ENCODE measurements at places on chromosomes 6 and 20. TPM values are rescaled to one million over a fixed set of nuclear protein-coding genes. Genes with fewer than 3 reads are reported as not detected.

GRCh38 chr20:23434521-23435313, 4.8 kb upstream of the CSTL1 start:
- no peak for DNase-seq

DNA sequence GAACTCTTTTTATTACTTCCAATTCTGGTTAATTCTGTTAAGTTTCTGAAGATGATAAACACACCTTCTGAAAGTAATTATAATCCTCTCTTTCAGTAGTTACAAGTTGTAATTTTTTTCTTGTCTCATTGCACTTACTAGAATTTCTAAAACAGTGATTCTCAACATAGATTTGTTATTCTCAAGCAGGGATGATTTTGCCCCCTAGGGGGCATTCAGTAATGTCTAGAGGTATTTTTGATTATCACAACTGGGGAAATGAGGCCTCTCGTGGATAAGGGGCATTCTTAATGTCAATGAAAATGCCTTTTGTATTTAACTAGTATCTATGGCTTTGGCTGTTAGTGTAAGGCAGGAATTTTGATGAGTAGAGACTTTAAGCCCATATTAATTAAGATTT, 39.4 kb upstream of the MAFB start:
- DNase-seq = no peak

GRCh38 chr20:33400812-33401183, 521 bp downstream of the CDK5RAP1 start:
- DNase-seq = no peak

DNA sequence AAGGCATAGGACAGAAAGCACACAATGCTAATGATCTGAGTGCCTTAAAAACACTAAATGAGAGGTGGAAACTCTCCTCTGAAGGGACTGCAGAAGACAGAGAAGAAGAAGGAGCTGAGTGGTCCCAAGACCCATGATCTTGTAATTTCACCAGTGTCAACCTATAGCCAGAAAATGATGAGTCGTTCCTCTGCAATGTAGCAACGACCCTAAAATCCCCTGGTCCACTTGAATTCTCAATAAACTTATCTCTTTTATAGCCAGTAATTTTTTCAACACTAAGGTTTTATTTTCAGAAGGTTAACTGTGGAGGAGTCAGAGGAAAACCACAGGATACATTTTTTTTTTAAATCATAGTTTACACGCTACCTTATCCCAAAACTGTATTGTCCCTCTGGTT, 490.6 kb upstream of the MARCKS start:
- DNase-seq = no peak

GRCh38 chr6:12083763-12084162, 71.7 kb downstream of the HIVEP1 start:
- DNase-seq = no peak

DNA sequence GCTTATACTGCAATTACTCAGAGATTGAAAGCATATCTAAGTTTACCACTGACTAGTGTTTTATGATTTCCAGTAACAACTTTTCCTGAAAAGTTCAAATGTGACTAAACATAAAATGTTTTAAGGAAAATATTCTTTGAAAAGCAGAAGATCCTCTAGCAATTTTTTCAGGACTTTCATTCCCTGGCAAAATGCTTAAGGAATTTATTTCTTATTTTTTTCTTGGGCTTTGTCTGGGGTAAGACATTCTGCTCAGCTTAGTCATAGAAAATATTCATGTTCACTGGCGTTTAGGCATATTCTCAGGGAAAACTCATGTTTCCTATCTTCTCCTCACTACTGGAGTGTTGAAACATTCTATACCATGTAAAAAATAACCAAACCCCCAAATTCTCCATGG, 235.3 kb upstream of the CEP162 start:
- DNase-seq = no peak

GRCh38 chr20:49540687-49541435, 27.1 kb downstream of the PTGIS start:
- no peak for DNase-seq

DNA sequence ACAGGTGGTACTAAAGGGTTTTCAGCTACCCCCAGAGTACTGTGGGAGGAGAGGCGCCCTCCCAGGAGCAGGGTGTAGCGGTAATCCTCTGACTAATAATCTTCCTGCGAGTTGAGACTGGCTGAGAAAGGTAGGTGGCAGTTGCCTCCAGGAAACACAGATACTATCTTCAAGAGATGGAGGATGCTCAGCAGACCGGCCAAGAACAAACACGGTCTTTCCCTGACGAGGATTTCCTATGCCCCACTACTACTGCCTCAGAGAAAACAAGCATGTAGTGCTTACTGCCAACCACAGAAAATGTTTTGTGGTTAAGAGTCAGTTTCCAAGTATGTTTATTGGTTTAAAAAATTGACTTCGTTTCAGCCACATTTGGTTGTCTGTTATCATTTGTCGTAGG, 26.8 kb downstream of the C6orf89 start:
- DNase-seq = no peak

DNA sequence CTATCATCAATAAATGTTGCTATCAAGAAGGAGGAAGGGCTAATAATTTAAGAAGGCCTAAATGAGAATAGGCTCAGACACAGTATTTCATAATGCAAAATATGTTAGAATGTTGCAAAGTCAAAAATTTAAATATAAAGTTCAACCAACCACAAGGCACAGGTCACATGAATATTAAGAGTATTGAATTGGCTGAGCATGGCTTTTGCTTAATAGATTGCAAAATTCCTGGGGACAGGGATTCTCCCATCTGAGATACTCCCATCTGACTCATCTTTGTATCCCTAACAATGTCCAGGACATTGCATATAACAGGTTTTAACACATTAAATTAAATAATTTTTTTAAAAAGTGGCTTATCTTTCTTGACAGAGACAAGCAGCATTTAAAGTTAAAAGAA, 32.9 kb upstream of the UTRN start:
- DNase-seq = no peak

DNA sequence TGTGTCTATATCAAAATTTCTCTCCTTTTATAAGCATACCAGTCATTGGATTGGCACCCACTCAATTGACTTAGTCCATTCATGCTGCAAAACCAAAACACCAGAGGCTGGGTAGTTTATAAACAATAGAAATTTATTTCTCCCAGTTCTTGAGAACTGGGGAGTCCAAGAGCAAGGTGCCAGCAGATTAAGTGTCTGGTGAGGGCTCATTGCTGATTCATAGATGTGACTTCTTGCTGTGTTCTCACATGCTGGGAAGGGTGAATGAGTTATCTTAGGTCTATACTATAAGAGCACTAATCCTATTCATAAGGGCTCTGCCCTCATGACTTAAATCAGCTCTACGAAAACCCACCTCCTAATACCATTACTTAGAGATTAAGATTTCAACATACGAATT, 501.4 kb downstream of the EPM2A start:
- DNase-seq = no peak

GRCh38 chr6:14981960-14982359, 263.9 kb upstream of the JARID2 start:
- DNase-seq = no peak

DNA sequence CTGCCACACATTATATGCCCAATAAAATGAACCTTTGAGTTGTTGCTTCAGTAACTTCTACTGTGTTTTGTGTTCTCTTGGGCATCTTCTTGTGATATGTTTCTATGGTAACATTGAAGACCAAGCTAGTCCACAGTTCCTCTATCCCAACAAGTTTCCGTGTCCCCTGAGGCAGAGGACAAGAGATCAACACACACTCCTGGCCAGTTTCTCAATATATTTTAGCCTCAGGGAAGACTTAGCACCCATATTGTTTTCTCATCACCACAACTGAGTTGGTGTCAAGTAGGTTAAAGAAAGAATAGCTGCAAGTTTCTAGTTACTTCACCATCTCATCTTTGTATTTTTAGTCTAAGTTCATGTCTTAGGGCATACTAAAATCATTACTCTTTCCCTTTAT, 277.5 kb downstream of the UST start:
- no peak for DNase-seq

- DNase-seq = no peak
Observed at GRCh38 chr20:44287272-44288097, 23.5 kb downstream of the FITM2 start.

DNA sequence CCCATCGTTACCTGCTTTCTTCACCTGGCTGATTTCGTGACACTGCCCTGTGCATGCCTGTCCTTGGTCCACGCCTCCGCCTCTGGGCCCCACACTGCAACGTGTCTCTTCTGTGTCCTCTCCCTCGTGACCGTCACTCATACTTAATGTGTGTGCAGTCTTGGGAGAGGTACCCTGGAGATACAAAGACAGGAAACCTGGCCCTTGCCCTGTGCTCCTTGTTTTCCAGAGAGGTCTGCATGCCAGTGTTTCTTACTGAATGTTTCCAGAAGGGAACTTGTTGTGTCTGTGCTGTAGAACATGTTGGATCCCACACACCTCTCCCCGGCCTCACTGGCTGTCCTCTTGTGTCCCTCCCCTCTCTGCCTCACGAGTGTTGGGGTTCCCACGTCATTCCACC, 45.8 kb downstream of the SNX9 start:
- DNase-seq = no peak

- no peak for DNase-seq
Observed at GRCh38 chr6:147211831-147212230, 7.6 kb downstream of the STXBP5 start.

GRCh38 chr20:48886194-48886593, 35.3 kb upstream of the ARFGEF2 start:
- no peak for DNase-seq

- DNase-seq = no peak
Observed at GRCh38 chr6:149939356-149939648, 2.5 kb upstream of the ULBP2 start.

GRCh38 chr6:54802775-54803634, 43.6 kb upstream of the FAM83B start:
- no peak for DNase-seq

- no peak for DNase-seq
Observed at GRCh38 chr20:8903655-8904605, 165.0 kb upstream of the PLCB4 start.

- DNase-seq = peak; percentile 93
Observed at GRCh38 chr20:11891077-11891775, 26.5 kb upstream of the BTBD3 start.

- no peak for DNase-seq
Observed at GRCh38 chr6:53603386-53604116, 58.6 kb upstream of the GCLC start.

DNA sequence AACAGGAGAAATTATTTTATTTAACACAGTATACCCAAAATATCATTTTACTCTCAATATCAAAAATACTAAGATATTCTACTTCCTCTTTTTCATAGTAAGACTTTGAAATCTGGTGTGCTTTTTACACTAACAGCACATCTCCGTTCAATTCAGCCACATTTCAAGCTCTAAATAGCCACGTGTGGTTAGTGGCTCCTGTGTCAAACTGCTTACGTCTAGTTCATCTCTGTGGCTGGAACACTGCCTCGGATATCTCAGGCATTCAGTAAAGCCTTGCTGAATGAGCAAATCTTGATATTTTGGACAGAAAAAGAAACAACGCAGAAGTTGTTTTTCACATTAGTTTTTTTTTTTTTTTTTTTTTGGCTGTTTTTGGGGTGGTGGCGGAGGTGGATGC, 136.1 kb downstream of the EYA4 start:
- no peak for DNase-seq

- no peak for DNase-seq
Observed at GRCh38 chr6:39518221-39518620, 195.7 kb upstream of the KCNK16 start.

- DNase-seq = no peak
Observed at GRCh38 chr6:157525918-157526425, 145.0 kb downstream of the ZDHHC14 start.

GRCh38 chr20:21237956-21238799, 65.0 kb upstream of the XRN2 start:
- no peak for DNase-seq

GRCh38 chr6:136337606-136338005, 48.0 kb upstream of the BCLAF1 start:
- DNase-seq = no peak

GRCh38 chr20:17833036-17833674, 133.4 kb downstream of the BANF2 start:
- no peak for DNase-seq

Gene PSMB9
- total RNA-seq = 34.4 TPM

Gene PRDM13
- total RNA-seq = not detected

Gene SUMO4
- 1.9 TPM for total RNA-seq

Gene SNAP25
- total RNA-seq = 1.8 TPM

Gene PNLDC1
- total RNA-seq = not detected

Gene SOX4
- total RNA-seq = 16.4 TPM

Gene FOXC1
- 1.6 TPM for total RNA-seq

Gene SPATS1
- total RNA-seq = not detected

Gene PPP1R3G
- total RNA-seq = 0.37 TPM

Gene CCN5
- 147 TPM for total RNA-seq

Gene ADGRG6
- total RNA-seq = 27.3 TPM

All from upper lobe of left lung (tissue), 6 donors.